ENCODE measurements at places on chromosomes 12 and 14.

DNA sequence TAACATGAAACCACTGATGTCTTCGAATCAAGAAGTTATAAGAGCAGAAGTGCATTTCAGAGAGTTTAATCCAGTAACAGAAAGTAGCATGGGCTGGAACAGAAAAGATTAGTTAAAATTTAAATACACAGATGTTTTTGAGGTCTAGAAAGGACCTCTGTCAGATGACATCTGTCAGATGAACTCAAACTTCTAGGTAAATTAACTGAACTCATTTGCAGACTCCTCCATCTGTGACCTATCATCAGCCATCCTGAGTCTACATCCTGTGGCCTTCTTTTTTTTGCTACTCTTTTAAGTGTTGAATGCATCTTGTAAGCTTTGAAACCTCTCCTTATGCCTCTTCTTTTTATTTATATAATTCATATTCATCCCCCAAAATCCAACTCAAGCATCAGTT is 53.3 kb downstream of the C2CD5 start:
- DNase-seq: no peak

DNA sequence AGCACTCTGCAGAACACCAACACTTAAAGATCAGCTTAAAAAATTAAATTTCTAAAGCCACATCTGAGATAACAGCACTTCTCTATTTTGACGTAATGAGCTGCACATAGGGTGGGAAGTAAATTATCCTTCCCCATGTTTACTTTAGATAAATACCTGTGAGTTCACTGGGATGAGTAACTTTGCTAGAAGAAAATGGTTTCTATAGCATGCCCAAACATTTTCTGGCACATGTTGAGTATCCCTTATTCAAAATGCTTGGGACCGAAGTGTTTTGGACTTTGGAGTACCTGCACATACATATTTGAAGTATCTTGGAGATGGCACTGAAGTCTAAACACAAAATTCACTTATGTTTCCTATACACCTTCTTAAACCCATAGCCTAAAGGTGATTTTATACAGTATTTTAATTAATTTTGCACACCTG is 6.6 kb downstream of the SLC38A2 start:
- no peak for DNase-seq

DNA sequence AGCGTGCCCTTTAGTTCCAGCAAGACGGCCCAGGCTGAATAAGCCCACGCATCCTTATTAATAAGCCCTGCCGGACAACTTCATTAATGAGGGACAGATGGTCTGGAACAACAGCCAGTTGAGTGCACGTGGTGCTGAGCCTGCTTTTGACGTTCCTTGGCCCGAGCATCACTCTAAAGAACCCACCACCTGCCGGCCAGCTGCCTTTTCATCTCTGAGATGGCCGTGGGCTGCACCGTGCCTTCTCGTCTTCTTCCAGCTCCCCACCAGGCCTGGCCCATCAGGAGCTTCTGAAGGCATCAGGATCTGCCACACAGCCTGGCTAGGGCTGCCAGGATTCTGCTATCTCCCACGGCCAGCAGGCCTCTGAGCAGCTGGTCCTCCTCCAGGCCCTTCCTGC is 80.0 kb downstream of the AACS start:
- no peak for DNase-seq

GRCh38 chr12:14874882-14875281 is 10.8 kb downstream of the MGP start:
- DNase-seq: no peak

DNA sequence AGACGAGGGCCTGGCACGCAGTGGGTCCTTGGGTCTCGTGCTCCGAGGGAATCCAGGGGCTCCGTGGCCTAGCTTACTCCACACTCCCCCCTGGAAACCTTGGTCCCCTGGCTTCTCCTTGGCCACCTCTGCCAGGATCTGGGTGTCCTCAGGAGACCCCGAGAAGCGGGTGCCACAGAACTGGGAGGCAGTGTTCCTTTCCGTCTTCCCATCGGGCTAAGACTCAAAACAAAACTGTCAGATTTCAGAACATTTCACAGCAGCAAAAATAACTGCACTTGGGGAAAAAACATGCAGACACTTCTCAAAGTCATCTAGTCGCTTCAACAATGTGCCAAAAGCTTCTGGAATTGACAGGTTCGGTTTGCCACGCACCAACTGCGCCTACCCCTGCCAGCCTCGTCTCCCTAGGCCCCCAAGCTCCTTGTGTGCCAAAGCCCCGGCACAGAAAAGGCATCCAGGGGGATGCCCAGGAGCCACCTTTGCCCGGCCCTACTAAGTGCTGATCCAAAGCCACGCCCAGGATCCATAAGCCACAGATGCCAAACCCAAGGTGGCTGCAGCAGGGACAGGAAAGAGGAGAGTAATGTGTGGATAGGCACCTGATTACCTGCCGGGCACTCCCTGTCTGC is 58.4 kb upstream of the DIO3 start:
- DNase-seq: peak; percentile 63

DNA sequence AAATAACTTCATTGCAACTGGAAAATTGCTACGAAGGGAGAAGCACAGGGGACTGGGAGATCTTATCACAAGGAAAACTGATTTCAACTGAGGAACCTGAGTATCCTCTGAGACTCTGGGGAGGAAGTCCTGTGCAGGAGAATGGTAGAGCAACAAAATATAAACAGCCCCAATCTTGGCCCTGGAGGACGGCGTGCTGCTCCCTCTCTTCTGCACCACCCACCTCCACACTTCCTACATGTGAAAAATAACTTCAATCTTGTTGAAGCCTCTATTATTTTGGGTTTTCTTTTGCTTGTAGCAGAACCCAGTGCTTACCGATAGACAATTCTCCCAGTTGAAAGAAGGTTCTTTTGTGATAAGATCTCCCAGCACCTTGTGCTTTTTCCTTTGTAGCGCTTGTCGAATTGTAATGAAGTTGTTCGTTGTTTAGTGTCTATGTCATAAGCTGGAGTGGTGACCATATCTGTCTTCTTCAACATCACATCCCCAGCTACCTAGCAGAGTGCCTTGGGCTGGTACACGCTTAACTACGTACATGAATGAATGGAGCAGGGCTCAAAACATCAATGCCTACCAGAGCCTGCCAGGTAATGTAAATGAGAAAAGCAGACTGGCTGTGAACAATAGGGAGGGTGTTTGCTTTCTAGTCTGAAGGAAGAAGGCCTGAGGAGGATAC is 2.8 kb upstream of the CD4 start:
- no peak for DNase-seq

- no peak for DNase-seq
These were observed 8.1 kb downstream of the TMEM179 start for GRCh38 chr14:104596451-104596918.

- DNase-seq: no peak
These were observed 38.3 kb upstream of the LDHB start for GRCh38 chr12:21695986-21696385.

- DNase-seq: no peak
These were observed 176.7 kb downstream of the CALM1 start for GRCh38 chr14:90573385-90574105.

DNA sequence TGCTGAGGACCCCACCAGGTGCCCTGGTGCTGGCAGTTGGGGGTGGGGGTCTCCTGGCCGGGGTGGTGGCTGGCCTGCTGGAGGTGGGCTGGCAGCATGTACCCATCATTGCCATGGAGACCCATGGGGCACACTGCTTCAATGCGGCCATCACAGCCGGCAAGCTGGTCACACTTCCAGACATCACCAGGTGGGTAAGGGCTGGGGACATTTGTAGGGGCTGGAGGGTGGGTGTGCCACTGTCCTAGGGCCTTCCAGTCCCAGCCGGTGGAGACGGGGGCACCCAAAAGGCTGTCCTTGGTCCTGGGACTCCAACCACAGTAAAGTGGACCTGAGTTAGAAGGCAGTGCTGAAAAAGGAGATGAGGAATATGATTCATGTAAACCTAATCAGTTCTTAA is 13.2 kb downstream of the SDSL start:
- no peak for DNase-seq

- no peak for DNase-seq
These were observed 125.0 kb upstream of the DHRS4 start for GRCh38 chr14:23828616-23829015.

DNA sequence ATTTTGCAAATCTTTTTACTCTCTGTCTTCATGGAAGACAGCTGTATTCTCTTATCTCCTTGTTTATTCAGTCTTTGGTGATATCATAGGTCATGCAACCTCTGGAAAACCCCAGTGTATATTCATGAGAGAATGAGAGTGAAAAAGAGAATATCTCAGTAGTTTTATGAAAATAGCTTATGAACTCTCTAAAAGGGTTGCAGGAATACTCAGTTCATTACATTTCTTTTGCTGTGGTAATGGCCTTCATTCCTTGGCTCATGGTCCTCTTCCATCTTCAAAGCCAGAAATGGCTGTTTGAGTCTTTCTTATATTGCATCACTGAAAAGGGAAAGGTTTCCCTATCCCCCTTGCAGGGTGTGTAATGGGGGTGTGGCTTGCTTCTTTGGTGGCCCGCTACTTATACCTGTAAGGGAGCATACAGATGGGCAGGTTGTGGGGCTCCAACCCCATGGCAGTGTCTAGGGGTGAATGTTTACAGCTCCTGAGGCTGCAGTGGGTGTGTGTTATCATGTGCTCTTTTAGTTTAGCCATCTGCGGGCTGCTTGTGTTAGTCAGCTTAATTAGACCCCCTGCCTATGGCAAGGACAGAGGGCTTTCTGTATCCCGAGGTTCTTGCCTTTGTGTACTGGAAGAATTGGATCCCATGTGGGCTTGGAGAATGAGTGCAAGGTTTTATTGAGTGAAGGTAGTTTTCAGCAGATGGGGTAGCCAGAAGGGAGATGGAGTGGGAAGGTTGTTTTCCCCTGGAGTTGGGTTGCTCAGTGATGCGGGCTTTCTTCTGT is 150.2 kb downstream of the CCDC91 start:
- no peak for DNase-seq

- no peak for DNase-seq
These were observed 27.1 kb downstream of the POLE start for GRCh38 chr12:132660052-132660451.

- DNase-seq: no peak
These were observed 98.1 kb downstream of the ESR2 start for GRCh38 chr14:64196056-64196455.

GRCh38 chr12:69844416-69844815 is 19.4 kb downstream of the MYRFL start:
- no peak for DNase-seq

GRCh38 chr12:76176940-76177339 is 92.5 kb upstream of the NAP1L1 start:
- no peak for DNase-seq

GRCh38 chr12:49201595-49202295 is 12.9 kb upstream of the TUBA1A start:
- no peak for DNase-seq

DNA sequence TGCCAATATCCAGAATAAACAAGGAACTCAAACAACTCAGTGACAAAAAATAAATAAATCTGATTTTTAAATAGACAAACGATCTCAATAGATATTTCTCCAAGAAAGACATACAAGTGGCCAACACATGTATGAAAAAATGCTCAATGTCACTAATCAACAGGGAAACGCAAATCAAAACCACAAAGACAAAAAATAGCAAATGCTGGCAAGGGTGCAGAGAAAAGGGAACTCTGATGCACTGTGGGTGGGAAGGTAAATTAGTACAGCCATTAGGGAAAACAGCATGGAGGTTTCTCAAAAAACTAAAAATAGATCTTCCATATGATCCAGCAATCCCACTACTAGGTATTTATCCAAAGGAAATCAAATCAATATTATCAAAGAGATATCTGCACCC is 3.5 kb upstream of the EIF5 start:
- DNase-seq: no peak

GRCh38 chr14:64324461-64324860 is 30.3 kb upstream of the ESR2 start:
- DNase-seq: no peak

- no peak for DNase-seq
These were observed 11.3 kb downstream of the SCARB1 start for GRCh38 chr12:124852329-124852831.

DNA sequence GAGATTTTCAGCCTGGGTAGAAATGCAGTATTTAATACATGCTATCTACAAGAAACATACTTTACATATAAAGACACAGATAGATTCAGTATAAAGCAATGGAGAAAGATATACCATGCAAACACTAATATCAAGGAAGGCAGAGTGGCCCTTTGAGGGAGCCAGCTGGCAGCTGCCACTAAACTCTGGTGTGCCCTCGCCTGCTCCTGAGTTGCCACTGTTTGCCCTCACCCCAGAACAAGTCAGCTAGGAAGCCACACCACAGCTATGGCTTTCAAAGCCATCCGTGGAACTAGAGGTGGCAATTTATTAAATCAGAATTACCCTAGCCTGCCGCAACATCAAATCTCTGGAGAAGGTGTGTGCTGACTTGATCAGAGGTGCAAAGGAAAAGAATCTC is 18.3 kb downstream of the PXN start:
- DNase-seq: no peak

DNA sequence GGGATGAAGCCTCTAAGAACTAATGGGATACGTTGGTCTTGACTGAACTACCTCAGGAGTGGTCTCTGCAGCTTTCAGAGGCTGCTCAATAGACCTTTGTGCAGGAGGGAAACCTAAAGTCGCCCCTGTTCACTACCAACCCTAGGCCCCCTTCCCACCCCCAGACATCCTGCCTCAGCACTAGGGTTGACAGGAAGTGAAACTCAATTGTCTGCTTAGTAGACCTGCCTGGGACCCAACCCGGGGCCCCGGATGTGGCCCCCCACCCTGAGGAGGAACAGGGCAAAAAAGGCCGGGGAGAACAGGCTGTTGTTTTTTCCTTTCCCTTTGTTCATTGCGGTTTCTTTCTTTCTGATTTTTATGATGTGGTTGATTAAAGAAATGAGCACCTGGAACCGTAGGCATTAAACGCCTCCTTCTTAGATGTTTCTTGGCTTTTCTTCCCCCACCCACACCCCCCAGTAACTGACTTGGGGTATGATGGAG is 1.6 kb upstream of the DGKA start:
- DNase-seq: peak; percentile 1

- no peak for DNase-seq
These were observed 173.5 kb downstream of the EFCAB11 start for GRCh38 chr14:89781046-89781445.

- no peak for DNase-seq
These were observed 122.7 kb downstream of the SSPN start for GRCh38 chr12:26317942-26318575.

GRCh38 chr14:91056361-91056760 is 4.1 kb downstream of the RPS6KA5 start:
- no peak for DNase-seq

GRCh38 chr12:90152897-90153624 is 444.4 kb upstream of the ATP2B1 start:
- no peak for DNase-seq

GRCh38 chr12:67449591-67450052 is 180.5 kb downstream of the CAND1 start:
- no peak for DNase-seq

GRCh38 chr12:131918311-131919050 is 10.6 kb upstream of the PUS1 start:
- no peak for DNase-seq

GRCh38 chr12:80472911-80473500 is 29.0 kb downstream of the PTPRQ start:
- no peak for DNase-seq

DNA sequence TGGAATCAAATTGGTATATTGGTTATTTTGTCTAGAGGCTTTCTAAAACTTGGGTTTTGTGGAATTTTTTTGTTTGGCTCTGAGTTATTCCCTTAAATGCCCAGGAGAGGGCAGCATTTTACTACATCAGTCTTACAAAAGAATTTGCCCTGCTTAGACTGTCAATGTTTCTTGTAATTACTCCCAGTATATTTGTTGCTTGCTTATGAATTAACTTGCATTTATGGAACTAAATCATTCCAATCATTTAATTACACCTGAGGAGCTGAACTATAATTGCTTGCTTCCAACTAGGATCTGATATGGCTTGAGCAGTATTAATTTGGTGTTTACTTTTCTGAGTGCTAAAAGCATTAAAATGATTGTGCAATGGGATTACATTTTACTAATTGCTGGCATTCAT is 48.7 kb downstream of the MIPOL1 start:
- DNase-seq: no peak
